ENCODE measurements at places on chromosomes 16 and 17.
A peak's percentile ranks its signal among the peaks of the same experiment; 100 is the strongest.

- peak; percentile 85 for DNase-seq
Measured at GRCh38 chr17:65013613-65014391, 42.7 kb downstream of the GNA13 start.

- DNase-seq = no peak
Measured at GRCh38 chr16:3691761-3692160, 25.6 kb downstream of the TRAP1 start.

DNA sequence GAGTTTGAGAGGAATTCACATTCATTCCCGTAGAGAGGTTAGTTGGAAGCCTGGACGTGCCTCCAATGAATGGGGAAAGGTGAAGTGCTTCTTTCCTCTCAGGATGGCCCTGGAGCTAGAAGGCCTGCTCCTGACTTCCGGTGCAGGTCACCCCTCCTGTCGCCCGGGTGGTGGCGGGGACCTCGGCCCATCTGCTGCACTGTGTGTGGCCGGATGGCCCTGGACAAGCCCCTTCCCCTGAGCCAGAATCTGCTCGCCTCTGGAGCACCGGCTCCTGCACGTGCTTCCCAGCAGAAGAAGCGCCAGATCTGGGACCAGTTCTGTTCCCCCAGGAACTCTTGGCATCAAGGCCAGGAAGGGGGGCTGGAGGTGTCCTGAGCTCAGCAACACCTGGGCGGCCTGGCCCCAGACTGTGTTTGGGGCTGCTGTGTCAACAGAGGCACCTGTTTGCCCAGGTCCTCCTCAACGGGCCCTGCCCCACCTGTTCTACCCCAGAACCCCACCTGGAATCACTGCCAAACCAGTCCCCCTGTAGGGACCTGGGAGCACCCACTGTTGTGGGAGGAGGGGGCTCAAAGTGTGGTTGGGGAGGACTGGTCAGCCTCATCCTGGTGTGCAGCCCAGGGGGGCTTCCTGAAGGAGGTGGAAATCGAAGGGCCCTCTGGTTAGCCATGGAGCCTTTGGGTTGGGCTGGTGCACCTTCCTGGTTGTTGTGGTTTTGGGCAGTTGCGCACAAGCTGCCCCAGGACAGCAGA, 5.1 kb upstream of the PERCC1 start:
- DNase-seq = no peak

DNA sequence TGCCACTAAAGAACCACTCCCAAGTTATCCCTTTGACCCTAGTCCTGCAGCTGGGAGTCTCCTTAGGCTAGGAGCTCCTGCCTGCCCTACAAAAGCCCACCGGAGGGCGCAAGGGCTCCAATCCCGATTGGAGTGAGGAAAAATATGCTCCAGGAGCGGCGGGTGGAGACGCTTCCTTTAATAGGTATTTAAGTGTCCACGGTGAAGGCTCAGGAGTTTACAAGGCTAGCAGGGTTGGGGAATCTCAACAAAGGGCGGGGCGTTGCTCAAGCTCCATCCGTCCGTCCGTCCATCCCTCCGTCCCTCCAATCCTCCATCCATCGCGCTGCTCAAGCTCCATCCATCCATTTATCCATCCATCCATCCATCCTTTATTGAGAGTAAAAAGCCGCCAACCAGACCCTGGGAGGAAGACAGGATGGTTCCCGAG, 556 bp upstream of the SPNS1 start:
- peak; percentile 74 for DNase-seq

DNA sequence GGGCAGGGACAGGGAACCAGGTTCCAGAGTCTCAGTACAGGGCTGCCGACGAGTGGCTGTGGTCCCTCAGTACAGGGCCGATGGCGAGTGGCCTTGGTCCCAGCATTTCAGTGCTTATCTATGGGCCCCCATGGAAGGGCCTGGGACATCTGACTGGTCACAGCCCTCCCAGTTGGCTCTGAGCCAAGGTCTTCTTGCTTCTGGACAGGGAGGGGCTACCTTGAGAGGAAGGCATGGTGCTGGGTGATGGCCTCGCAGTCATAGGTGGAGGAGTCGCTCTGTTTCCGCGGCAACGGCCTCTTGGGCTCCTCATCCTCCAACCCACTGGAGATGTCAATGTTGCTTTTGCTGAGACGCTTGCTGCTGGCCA, 32.5 kb downstream of the PIMREG start:
- DNase-seq = no peak

DNA sequence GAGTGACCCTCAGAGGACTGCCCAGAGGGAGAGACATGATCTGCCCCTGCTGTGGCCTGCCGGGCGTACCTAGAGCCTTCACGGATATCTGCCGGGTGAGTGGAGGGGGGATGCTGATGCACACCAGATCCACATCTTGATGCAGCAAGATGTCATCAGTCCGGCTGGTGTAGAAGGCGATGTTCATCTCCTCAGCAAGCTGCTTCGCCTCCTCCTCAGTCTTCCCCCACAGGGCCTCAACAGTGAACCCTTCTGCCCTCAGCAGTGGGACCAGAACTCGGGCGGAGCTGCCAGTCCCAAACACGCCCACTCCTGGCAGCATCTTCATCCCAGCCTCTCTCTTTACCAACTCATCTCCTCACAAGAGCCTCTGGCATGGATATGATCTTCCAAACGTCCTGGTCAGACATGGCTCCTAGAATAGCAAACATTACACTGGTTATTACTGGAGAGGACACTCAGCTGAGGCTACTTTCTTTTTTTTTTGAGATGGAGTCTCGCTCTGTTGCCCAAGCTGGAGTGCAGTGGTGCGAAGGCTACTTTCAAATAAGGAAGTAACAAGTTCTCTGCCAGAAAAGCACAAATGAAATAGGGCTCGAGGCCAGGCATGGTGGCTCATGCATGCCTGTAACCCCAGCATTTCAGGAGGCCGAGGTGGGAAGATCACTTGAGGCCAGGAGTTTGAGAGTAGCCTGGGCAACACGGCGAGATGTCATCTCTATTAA, 18.9 kb downstream of the C16orf86 start:
- no peak for DNase-seq

DNA sequence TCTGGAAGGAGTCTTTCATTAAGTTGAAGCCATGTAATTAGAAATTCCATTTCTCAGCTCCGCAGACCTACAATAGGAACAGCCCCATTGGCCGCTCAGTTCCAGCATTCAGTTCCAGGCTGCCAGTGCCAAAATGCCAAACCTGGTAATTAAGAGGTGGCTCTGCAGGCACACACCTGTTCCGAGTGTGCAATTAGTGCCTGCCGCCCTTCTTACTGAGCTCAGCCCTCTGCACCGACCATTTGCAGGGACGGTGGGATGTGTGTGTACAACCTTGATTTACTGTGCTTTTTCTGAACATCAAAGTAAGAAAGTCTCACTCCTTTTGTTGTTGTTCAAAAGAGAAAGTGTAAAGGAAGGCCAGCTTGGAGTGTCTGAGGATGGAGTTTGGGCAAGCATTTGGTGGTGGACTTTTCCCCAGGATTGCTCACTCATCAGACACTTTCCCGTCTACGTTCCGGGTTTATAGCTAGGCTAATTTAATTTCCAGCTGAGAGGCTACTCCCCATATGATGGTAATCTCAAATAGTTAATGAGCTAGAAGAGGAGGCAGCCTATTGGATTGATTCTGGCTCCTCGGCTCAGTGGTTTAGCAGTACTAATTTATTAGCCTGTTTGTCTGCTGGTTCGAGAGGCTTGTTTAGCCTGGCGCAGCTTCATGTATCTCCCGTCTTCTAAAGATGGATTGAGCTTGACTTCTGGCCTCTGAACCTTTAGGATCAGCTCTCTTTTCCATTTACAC, 20.0 kb downstream of the HS3ST3B1 start:
- DNase-seq = no peak

GRCh38 chr16:70159355-70160348, 13.9 kb upstream of the CLEC18C start:
- DNase-seq = no peak

GRCh38 chr16:61770301-61770700, 265.9 kb downstream of the CDH8 start:
- no peak for DNase-seq

GRCh38 chr17:54903375-54903774, 2.7 kb downstream of the TOM1L1 start:
- no peak for DNase-seq

- DNase-seq = peak; percentile 74
Measured at GRCh38 chr17:9928601-9929333, 23.7 kb upstream of the RCVRN start.

GRCh38 chr17:62899361-62899760, 66.7 kb upstream of the TANC2 start:
- DNase-seq = no peak

DNA sequence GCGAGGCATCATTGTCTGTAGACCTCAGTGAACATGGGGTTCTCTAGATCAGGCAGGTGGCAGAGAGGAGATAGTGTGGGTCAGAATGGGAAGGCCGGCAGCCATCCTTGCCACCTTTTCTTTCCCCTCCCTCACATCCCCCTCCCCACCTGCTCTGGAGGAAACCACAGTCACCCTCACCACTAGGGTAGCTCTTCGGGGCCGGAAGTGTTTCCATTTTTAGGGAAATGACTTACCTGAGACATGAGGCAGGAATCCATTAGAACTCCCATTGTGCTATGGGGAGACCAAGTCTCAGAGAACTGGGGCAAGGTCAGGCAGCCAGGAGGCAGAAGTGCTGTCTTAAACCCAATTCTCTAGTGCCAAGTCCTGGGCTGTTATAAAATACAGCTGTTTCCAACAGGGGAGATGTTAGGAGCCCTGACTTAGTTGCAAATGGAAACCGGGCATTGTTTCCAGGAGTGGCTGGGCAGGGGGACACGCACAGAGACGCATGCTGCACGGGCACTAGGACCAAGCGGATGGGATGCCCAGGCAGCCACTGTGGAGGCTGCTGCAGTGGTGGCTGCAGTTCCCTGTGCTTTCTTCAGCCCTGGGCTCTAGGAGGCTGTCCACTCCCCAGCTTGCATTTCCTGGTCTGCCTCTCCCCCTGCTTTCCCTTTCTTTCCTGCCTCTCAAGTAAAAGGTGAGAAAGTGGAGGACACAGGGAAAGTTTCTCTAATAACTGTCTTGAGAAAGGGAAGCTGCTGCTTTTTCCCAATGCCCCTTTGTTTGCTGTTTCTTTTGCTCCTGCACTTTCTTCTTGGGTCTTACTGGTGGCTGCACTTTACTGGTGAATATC, 2.8 kb downstream of the HAS3 start:
- no peak for DNase-seq

DNA sequence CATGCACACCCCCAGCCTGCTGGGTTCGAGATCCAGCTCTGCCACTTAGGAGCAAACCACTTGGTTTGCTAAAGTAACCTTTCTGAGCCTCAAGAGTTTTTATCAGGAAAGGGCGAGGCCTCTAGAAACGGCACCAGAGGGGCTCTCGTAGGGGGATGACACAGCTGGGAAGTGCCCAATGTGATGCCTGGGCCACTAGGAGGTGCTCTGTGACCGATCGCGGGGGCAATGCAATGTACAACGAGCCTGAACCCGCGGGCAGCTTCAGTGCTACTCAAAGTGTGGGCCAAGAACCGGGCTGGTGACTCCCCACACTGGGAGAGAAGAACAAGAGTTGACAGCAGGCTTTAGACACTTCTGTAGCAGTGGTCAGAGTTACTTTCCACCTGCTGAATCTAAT, 9.4 kb downstream of the C16orf89 start:
- DNase-seq = peak; percentile 32

DNA sequence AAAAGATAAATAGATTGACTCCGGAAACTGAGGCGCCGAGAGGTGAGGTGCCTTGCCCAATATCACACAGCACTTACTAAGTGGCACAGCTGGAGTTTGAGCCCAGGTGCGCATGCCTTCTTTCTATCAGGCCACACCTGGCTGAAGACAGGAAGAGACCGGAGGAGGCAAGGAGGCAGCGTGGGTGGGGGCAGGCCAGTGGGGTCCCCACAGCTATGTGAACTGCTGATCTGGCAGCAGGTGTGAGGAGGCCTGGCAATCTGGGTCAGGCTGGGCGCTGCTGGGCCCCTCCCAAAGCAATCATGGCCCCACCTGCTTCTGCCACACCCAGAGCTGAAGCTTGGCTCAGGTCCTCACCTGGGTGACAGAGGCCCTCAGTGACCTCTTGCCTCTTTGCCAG, 1.9 kb upstream of the GDPD3 start:
- no peak for DNase-seq

- DNase-seq = peak; percentile 18
Measured at GRCh38 chr16:2883458-2883908, 468 bp downstream of the FLYWCH2 start.

GRCh38 chr16:53129281-53130158, 74.7 kb downstream of the CHD9 start:
- peak; percentile 17 for DNase-seq

DNA sequence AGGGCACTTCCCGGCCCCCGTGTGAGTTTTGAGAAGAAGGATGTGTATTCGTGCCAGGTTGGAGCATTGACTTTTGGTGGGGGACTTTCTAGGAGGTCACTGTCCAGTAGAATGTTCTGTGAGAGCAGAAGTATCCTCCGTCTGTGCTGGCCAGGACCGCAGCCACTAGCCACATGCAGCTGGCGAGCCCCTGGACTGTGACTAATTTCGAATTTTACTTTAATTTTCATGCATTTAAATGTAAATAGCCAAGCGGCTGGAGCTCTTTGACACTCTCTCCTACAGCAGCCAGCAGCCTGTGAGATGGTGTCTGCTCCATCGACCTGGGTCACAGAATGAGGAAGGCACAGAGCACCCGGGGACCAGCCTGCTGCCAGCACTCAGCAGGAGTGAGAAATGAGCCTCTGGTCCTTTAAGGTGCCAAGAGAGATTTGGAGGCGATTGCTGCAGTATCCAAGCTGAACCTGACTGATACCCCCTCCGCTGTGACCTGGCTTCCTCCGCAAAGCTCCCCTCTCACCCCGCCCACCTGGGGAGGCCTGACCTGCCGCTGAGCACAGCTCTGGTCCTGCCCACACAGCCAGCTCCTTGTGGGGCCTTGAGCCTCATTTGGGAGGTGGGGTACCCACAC, 7.8 kb downstream of the ATP2A3 start:
- no peak for DNase-seq

GRCh38 chr17:39738568-39738901, 797 bp downstream of the GRB7 start:
- peak; percentile 38 for DNase-seq

GRCh38 chr17:38558728-38559050, 47.1 kb downstream of the SRCIN1 start:
- no peak for DNase-seq

DNA sequence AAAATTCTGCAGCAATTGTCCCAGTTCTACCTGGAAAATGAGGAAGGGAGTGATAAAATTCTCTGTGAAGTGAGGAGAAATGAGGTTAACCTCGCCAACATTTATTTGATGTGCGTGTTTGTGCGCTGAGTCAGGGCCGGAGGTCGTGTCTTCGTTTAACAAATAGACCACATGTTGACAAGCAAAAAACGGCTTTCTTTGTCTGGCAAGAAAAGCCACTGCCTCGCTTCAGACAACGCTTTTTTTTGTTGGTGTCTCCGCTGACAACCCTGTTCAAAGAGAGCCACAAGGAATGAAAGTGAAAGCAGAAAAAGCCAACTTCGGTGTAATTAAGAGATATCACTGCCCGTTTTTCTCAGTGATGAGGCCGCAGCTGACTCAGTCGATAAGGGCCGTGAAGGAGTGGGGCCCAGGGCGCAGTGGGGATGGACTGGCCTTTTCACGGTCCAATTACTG, 510.6 kb downstream of the CDH13 start:
- DNase-seq = peak; percentile 89
